Sigmoid colon (tissue), 7 donors: ENCODE measurements at places on chromosomes 5 and 9. TPM values are rescaled to one million over a fixed set of nuclear protein-coding genes. Genes with fewer than 3 reads are reported as not detected.
A peak's percentile ranks its signal among the peaks of the same experiment; 100 is the strongest.

DNA sequence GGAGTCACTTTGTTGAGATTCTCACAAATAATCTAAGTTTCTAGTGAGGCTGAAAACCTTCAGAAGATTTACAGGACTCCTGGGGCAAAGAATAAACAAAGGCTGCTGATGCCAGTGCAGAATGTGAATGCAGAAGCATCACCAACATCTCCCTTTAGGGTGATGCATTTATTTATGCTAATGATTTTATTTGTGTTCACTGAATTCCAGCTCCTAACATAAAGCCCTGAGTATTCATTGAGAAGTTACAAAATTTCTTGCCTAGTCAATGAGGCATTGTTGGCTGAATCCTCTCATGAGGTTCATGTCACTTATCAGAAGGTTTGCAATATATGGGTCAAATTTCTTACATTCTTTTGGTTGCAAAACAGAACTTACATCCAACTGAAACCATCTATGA, 70.0 kb downstream of the GRIN3A start:
- no peaks in the 10 kb centered on the region for H3K4me1 ChIP-seq
- no peak for DNase-seq
- H3K27ac ChIP-seq: no peak overlapping the region
- H3K27me3 ChIP-seq: no peaks in the 10 kb centered on the region
- H3K4me3 ChIP-seq: no peak overlapping the region

- H3K27ac ChIP-seq: no peak overlapping the region
- no peaks in the 10 kb centered on the region for H3K36me3 ChIP-seq
- H3K4me1 ChIP-seq: no peaks in the 10 kb centered on the region
- DNase-seq: no peak
Observed at GRCh38 chr9:34169125-34169524, 9.7 kb upstream of the UBAP1 start.

- H3K27me3 ChIP-seq: no peaks in the 10 kb centered on the region
- no peaks in the 10 kb centered on the region for H3K4me1 ChIP-seq
- no peak overlapping the region for H3K4me3 ChIP-seq
Observed at GRCh38 chr5:14481349-14481748, 100.2 kb upstream of the OTULINL start.

DNA sequence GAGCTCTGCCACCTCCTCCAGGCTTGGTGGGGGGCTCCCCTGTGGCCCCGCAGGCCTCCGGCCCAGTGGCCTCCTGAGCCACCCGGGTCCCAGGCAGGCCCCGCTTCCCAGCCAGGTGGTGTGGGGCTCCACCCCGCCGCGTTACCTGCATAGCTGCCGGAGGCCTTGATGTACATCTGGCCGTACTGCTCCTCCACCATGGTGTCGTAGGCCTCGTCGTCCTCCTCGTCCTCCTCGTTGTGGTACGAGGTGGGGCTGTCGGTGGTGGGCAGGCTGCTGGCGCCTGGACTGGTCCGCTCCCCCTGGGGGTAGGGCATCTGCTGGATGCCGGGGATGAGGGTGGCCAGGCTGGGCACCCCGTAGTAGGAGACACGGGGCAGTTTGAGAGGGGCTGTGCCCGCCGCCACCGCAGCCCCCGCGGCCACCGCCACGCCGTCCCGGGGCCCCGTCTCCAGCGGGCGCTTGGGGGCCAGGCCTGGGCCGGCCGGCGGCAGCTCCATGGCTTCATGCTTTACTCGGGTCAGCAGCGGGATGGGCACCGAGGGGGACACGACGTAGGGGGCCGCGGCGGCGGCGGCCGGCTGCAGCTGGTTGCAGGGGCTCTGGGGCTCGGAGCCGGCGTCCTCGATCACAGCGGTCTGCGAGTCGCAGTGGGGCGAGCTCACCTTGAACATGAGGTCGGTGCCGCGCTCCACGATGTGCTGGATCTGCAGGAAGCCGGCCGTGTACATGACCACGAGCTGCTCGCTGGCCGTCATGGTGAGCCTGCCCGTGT, 45.4 kb downstream of the NACC2 start:
- no peaks in the 10 kb centered on the region for H3K27me3 ChIP-seq
- no peak overlapping the region for H3K4me3 ChIP-seq
- H3K4me1 ChIP-seq: peaks cover 94% of the 10 kb centered on the region
- DNase-seq: peak; percentile 65
- peaks cover 21% of the 10 kb centered on the region for H3K36me3 ChIP-seq
- no peak overlapping the region for H3K27ac ChIP-seq

DNA sequence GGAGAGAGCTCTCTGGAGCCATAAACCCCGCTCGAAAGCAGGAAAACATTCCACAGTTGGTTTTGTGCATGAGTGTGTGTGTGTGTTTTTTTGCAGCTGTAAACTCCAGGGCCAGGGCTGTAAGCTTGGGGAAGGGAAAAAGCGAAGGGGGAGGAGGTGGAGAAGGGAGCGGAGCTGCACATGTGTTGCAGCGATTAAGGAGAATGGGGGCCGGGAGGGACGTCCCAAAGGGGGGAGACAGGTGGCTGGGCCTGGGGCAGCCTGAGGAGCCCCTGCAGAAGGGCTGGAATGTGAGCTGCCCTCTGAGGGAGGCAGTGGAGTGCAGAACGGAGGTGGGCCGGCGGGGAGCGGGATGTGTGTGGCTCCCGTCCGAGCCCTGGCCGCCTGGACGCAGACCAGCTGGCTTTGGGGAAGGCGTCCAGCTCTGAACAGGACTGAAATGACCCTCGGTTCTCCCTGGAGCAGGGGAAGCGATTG, 2.7 kb upstream of the MYMK start:
- H3K36me3 ChIP-seq: no peaks in the 10 kb centered on the region
- no peaks in the 10 kb centered on the region for H3K27me3 ChIP-seq
- no peaks in the 10 kb centered on the region for H3K4me1 ChIP-seq
- H3K27ac ChIP-seq: peak overlapping the region; percentile 52
- DNase-seq: peak; percentile 84

- H3K27me3 ChIP-seq: no peaks in the 10 kb centered on the region
- H3K4me3 ChIP-seq: no peak overlapping the region
- no peaks in the 10 kb centered on the region for H3K4me1 ChIP-seq
Observed at GRCh38 chr5:80399526-80400239, 8.2 kb upstream of the ZFYVE16 start.

DNA sequence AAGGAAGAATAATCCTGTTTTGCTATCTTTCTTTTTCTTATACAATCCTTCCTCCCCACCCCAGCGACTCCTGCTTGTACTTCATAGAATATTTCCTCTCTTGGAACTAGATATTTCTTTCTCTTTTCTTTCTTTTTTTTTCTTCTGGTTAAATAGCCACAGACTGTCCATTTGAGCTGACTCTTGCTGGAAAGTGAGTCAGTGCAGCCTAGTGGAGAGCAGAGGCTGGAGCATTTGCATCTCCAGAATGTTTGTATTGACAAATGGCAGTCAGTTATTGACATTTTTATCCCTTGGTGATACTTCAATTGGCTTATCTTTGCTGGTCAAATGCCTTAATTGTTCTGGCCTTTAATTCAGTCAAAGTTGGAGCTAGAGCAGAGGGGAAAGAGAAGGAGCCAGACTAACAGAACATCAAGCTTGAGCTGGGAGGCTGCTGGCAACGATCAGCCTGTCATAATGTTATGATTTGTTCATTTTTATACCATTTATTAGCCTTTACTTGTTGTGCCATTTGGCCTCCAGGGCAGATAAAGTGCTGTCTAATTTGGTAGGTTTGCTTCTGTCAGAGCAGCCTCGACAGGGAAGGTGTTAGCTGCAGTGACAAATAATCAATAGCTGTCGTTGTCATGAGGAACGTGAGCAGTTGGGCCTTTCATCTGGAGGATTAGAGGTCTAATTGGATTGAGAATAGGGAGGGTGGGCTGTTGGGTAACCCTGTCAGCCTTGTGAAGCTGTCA, 69.0 kb downstream of the INVS start:
- no peak overlapping the region for H3K4me3 ChIP-seq
- H3K27me3 ChIP-seq: no peaks in the 10 kb centered on the region
- H3K4me1 ChIP-seq: no peaks in the 10 kb centered on the region
- DNase-seq: no peak
- H3K27ac ChIP-seq: no peak overlapping the region

DNA sequence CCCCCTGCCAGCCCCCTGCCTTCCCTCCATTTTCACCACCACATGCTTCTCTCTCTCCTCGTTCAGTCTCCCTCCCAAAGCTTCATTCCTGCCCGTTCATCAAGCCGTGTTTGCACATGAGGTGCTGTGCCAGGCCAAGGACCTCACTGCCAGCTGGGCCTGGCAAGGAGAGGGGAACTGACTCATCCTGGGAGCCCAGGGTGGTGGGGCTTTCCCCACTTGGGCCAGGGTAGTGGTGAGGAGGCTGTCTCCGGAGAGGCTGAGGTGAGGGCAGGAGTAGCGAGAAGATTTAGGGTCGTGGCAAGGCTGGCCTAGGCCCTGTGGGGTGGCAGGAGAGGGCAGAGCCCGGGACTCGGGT, 30.4 kb upstream of the NOTCH1 start:
- no peak overlapping the region for H3K4me3 ChIP-seq
- H3K27ac ChIP-seq: no peak overlapping the region
- DNase-seq: peak; percentile 88
- H3K36me3 ChIP-seq: no peaks in the 10 kb centered on the region
- H3K4me1 ChIP-seq: peaks cover 34% of the 10 kb centered on the region

FAM174A gene
- 17.2 TPM for total RNA-seq

GRCh38 chr5:65809817-65810531, 88.0 kb downstream of the NLN start:
- H3K27ac ChIP-seq: peak overlapping the region; percentile 9
- no peaks in the 10 kb centered on the region for H3K36me3 ChIP-seq
- H3K27me3 ChIP-seq: no peaks in the 10 kb centered on the region
- H3K4me1 ChIP-seq: no peaks in the 10 kb centered on the region
- DNase-seq: no peak
- H3K4me3 ChIP-seq: no peak overlapping the region

DNA sequence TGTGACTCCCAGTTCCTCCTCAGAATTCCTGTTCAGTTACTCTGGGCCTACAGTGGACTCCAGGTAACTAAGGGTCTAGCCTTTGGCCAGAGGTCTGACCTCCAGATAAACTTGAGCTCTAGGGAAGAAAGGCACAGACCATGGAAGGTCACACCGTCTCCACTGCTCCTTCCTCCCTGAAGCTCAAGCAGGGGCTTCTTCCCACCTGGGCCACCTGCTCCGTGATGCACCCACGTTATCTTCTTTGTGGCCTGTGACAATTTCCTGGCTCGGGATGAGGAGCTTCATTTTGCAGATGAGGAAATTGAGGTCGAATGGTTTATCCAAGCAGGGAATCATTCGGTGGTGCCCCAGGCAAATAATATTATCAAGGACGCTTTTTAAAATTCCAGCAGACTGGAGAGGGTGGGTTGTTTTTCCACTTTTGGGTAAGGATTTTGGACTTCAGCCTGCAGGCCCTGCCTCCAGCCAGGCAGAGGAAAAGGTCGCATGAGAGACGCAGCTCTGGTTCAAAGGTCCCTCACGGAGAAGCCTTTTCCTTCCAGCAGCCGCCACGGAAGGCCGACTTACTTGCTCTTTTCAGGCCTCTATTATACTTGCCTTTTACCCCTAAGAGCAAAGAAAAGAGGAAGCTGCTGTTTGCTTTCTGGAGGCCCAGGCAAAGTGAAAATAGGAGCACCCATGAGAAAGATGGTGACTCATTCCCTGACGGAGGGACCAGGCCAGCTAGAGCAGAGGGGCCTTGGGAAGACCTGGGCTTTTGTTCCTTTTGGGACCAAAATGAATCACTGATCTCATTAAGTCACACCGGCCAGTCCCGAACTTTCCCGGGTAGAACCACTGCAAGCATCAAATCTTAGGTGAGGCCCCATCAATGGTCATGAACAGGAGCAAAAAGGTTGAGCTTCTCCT, 22.8 kb upstream of the DUSP1 start:
- no peak overlapping the region for H3K4me3 ChIP-seq
- no peaks in the 10 kb centered on the region for H3K27me3 ChIP-seq
- peak; percentile 64 for DNase-seq
- no peaks in the 10 kb centered on the region for H3K36me3 ChIP-seq
- H3K27ac ChIP-seq: peak overlapping the region; percentile 77
- H3K4me1 ChIP-seq: peaks cover 42% of the 10 kb centered on the region

- no peak overlapping the region for H3K4me3 ChIP-seq
- DNase-seq: no peak
- H3K36me3 ChIP-seq: peaks cover 7% of the 10 kb centered on the region
Observed at GRCh38 chr9:137745541-137745991, 126.8 kb downstream of the EHMT1 start.

GRCh38 chr5:67773411-67774266, 441.9 kb upstream of the PIK3R1 start:
- H3K4me3 ChIP-seq: no peak overlapping the region
- no peaks in the 10 kb centered on the region for H3K36me3 ChIP-seq
- no peaks in the 10 kb centered on the region for H3K27me3 ChIP-seq
- peak overlapping the region; percentile 2 for H3K27ac ChIP-seq
- H3K4me1 ChIP-seq: peaks cover 14% of the 10 kb centered on the region

SLC25A48 gene
- not detected for total RNA-seq

LTC4S gene
- 1.5 TPM for total RNA-seq

DNA sequence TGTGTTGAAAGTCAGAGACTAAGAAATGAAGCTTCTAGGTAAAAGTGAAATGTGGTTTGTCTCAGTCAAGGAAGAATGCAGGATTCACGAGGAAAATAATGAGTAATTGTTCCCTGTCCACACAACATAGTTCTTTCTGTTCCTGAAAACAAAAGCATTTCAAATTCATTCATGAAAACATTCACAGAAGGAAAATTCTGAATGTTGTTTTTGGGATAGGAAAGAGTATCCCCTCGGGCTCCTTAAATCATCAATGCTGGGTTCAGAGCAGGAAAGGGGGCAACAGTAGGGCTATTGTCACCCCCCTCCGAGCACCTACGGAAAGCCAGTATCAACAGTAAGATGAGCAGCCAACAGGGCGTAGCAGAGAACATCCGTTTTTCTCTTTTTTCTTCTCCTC, 769.9 kb upstream of the ADAMTS16 start:
- no peaks in the 10 kb centered on the region for H3K36me3 ChIP-seq
- no peak overlapping the region for H3K27ac ChIP-seq
- DNase-seq: no peak
- H3K4me3 ChIP-seq: no peak overlapping the region
- no peaks in the 10 kb centered on the region for H3K27me3 ChIP-seq

GRCh38 chr9:2691626-2692025, 25.7 kb upstream of the KCNV2 start:
- no peak for DNase-seq
- H3K4me1 ChIP-seq: no peaks in the 10 kb centered on the region
- H3K4me3 ChIP-seq: no peak overlapping the region
- H3K27ac ChIP-seq: no peak overlapping the region
- no peaks in the 10 kb centered on the region for H3K27me3 ChIP-seq

- H3K36me3 ChIP-seq: peaks cover 75% of the 10 kb centered on the region
- H3K4me1 ChIP-seq: no peaks in the 10 kb centered on the region
- DNase-seq: no peak
- H3K27ac ChIP-seq: no peak overlapping the region
- no peak overlapping the region for H3K4me3 ChIP-seq
Observed at GRCh38 chr9:133102190-133103021, 18.6 kb downstream of the RALGDS start.

GRCh38 chr9:130824079-130824478, 11.0 kb upstream of the ABL1 start:
- H3K4me3 ChIP-seq: no peak overlapping the region
- DNase-seq: no peak
- peak overlapping the region; percentile 82 for H3K27ac ChIP-seq
- H3K4me1 ChIP-seq: no peaks in the 10 kb centered on the region

DNA sequence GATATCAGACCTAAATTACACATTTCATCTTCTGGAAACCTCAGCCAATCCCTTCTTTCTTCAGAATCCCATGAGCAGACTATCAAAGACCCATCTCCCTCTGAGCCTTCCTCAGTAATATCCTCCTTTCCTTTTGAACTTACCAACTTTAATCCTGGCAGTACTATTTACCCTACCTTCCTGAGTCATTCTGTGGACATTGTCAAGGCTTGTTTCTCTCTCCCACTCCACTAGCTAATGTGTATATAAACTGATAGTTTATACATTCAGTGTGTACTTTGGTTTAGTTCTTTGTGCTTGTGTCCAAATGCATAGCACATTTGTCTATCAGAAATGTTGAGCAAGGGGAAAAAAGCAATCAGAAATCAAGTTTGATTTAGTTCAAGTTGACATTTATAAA, 568.3 kb downstream of the CSNK1G3 start:
- no peak for DNase-seq
- H3K27ac ChIP-seq: no peak overlapping the region
- no peaks in the 10 kb centered on the region for H3K4me1 ChIP-seq
- no peaks in the 10 kb centered on the region for H3K27me3 ChIP-seq
- no peak overlapping the region for H3K4me3 ChIP-seq
